ENCODE measurements at places on chromosomes 11 and 22.
A peak's percentile ranks its signal among the peaks of the same experiment; 100 is the strongest.

GRCh38 chr11:61630089-61630488, 49.2 kb upstream of the SYT7 start:
- no peak for DNase-seq

GRCh38 chr11:118226296-118226695, 1.5 kb upstream of the JAML start:
- DNase-seq, result no peak

GRCh38 chr11:2691991-2692875, 7.6 kb downstream of the KCNQ1OT1 start:
- no peak for DNase-seq

DNA sequence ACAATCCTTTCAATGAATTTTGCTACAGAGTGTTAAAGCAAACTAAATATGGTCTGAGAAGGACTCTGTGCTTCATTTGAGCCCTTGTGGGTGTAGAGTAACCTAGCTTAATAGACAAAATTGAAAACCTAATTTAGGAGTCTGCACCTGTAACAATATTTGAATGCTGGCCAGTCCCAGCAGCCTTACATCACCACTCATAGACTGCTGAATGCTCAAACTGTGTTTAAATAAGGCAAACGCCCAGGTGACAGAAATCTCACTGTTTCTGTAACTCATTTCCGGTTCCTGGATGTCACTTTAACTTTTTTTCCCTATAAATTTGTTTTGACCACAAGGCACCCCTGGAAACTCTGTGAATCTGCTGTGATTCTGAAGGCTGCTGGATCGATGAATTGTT, 45.5 kb upstream of the GLYATL1B start:
- no peak for DNase-seq

DNA sequence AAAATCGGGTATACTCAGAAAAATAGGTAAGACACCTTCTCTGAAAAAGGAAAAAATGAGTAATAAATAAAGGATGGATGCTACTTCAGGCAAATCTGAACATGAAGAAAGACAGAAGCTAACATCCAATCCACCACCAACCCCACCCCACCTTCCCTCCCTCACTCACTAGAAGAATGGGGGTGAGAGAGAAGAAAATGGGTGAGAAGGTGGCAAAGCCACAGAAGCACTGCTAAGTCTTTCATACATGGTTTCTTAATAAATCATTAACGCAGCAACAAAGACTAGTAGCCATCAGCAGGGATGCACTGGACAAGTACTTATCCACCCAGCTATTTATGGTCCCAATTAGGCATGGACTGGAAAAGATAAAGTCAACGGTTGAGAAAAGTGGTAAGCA, 5.9 kb downstream of the FHIP1B start:
- peak; percentile 6 for DNase-seq

- DNase-seq, result no peak
These were observed 49.7 kb downstream of the C11orf96 start for GRCh38 chr11:43992183-43992582.

DNA sequence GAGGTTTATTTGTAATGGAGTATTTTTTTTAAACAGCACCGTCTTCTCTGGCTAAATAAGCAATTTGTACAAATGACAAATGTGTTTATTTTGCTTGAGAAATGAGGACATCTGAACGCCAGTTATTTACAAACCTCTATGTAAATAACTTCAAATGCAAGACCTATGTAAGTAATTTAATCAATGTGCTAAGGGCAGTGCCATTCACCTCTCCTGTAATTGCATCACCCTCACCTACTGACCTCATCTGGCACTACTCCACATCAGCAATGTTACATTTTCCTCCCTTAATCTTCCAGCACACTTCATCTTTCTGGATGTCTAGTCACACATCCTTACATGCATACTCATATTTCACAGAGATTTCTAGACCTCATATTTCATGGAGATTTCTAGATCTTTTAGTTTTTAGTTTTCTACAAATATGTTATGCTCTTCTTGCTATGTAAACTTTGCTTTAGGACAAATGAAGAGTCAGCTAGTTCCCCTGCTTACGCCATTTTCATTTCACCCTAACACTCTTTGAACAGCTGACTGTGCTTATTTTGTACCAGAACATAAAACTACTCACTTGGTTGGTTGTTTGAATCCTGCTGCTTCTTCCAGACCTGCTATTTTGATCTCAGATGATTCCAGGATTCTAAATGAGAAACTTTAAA, 238.6 kb downstream of the GRM5 start:
- no peak for DNase-seq

DNA sequence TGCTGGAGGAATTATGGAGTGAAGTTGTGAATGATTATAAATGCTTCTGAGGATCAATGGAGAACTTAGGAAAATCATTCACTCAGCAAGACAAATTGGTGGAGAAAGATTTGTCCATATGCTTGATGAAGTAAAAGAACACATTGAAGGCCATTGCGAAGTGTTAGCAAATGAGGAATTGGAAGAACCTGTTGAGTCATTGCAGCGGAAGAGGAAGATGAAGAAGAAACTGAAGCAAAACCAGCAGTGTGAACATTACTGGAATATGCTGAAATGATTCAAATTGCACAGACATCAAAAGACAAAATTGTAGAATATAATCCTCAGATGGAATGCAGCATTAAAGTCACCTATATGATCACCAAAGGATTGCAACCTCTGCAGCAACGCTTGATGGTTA, 168.1 kb downstream of the ADAMTS15 start:
- DNase-seq, result no peak

DNA sequence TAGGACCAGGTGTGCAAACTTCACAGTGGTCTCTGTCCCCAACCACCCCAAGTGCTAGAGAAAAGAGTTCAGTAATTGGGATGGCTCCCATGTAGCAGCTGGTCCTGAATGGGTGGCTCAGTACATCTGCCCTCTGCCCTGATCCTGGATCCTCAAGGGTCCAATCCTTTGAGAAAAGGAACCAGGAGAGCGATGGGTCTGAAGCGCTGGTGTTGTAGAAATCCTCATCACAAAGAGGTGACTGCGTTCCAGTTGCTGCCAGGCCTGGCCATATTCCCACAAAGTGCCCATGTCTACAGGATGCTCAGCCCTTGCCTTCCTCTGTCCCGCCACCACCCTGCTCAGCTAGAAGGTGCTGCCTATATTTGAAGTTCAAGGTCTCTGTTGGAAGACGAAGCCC, 6.2 kb upstream of the C22orf39 start:
- DNase-seq, result no peak

GRCh38 chr22:44964722-44965078, 45.1 kb downstream of the PHF21B start:
- DNase-seq, result no peak

DNA sequence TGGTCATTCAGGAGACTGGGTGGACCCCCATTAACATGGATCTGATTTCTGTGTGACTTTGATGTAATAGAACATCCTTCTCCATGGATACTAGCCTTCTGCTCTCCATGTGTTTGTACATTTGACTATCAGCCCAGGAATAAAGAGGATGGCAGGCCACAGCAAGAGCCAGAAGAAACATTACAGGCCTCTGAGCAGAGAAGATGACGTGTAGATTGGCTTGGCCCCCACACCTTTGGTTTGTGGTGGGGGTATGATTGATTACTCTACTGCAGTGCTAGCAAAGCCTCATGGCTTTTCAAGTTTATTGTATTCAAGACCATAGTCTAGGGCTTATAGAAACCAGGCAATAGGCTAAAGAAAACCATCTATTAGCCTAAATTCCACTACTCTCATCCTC, 77.0 kb downstream of the GRAMD1B start:
- DNase-seq, result no peak

GRCh38 chr11:44031549-44031948, 16.2 kb upstream of the ACCSL start:
- DNase-seq, result no peak

DNA sequence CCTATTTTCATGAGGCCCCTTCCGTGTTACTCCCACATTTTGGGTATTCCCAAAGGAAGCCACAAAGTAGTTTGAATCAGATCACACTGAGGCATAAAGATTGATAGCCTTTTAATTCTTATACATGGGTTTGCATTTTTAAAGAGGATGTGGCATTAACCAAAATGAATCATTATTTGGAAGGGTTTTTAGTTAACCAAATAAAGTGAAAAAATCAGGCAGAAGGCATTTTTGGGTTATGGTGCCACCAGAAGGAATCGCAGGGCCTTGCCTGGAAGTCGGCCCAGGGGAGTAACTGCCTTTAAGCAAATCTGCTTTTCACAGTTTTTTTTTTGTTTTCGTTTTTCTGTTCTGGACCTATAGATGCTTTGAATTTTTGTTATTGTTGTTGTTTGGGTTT, 55.4 kb downstream of the HSD17B12 start:
- no peak for DNase-seq

- DNase-seq, result no peak
These were observed 125.2 kb downstream of the TEAD1 start for GRCh38 chr11:12799334-12799835.

DNA sequence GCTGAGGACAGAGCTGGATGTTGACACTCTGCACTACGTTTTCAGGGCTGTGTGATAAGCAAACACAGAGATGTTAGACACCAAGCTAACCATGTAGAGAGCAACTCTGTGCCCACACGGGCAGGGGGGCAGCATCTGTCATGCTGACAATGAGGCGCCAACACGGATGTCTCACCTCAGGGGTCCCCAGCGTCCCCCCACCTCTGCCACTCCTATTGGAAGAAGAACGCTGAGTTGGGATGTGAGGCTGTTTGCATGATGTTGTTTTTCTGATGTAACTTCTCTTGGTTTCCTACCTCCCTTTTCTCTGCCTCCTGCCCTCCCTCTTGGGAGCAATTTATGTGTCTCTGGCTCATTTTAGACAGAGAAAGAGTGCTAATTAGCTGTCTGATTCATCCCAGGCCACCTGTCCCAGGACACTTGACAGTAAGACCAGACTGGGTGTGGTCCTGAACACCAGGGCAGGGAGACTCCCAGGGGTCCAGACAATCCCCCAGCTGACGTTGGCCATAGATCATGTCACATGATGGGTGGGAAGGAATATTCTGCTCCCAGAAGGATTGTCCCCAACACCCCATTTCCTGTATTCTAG, 89.2 kb upstream of the NCAM1 start:
- DNase-seq, result no peak

DNA sequence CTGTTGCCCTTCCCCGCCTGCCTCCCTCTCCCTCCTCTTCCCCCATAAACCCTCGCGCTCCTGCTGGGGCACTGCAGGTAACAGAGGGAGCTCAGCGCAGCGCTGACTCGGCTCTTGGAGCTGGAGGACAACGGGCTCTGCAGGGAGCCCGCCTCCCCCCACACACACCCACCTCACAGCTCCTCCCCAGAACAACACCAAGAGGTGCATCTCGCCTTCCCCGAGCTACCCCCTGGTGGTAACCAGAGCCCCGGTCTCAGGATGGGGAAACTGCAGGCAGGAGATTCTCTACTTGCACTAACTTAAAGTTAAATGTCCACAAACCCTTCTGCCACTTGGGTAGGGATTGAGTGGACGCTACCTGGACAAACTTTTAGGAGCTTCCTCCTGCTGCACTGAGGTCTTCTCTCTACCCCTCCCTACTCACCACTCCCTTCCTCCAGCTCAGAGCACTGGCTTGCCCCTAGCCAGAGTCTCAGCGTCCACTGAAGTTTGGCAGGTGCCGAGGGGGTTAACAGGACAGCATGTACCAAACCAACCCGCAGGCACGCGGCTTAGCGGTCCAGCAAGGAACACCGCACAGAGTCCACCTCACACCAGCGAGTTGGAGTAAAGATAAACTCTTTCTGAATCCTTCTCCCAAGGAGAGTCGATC, 4.0 kb upstream of the SCN4B start:
- peak; percentile 20 for DNase-seq

- no peak for DNase-seq
These were observed 1.1 kb upstream of the RASSF10 start for GRCh38 chr11:13008061-13008435.

DNA sequence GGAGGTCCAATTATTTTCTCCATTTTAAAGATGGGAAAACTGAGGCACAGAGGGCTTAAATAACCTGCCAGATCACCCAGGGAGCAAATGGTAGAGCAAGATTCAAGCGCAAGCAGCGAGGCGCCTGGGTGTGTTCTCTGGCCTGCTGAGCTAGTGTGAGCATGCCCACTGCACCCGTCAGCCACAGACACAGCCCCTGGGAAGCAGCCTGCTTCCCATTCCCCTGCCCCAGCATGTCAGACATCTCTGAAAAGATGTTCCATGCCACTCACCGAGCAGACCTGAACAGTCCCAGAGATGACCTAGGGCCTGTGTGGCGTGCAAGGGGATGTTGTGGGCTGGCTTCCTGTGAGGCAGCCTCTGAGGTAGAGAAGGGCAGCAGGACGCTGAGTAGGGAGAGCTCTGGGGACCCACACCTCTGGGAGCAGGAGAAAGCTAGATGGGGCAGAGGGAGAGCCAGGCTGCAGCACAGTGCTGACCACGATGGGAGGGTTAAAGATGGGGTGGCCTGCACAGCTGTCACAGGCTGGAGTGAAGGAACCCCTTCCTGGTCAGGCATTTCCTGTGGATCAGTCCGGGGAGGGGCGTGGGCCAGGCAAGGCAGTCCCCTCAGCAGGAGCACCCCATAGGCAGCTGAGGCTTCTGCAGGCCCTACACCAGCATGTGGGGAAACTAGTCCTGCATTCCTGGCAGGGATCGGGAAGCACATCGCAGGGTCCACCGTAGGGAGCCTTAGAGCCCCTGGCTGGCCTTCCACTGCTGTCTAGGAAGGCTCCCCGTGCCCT, 101.4 kb downstream of the GALNT18 start:
- no peak for DNase-seq

- no peak for DNase-seq
These were observed 42.5 kb downstream of the CCDC73 start for GRCh38 chr11:32752001-32752400.

GRCh38 chr11:16778876-16779275, 40.4 kb downstream of the C11orf58 start:
- DNase-seq, result no peak

DNA sequence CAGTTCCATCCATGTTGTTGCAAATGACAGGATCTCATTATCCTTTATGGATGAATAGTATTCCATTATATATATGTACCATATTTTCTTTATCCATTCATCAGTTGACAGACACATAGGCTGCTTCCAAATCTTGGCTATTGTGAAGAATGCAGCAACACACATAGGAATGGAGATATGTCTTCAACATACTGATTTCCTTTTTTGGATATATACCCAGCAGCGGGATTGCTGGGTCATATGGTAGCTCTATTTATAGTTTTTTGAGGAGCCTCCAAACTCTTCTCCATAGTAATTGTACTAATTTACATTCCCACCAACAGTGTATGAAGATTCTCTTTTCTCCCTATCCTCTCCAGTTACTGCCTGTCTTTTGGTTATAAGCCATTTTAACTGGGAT, 383.9 kb upstream of the CHORDC1 start:
- no peak for DNase-seq

- DNase-seq, result no peak
These were observed 39.6 kb downstream of the ARRB1 start for GRCh38 chr11:75311858-75312288.

GRCh38 chr22:40363059-40363458, 7.3 kb upstream of the SGSM3 start:
- no peak for DNase-seq

- no peak for DNase-seq
These were observed 2.3 kb downstream of the CCDC85B start for GRCh38 chr11:65892661-65893317.
